NCI-H1105 (cell line): ENCODE measurements at places on chromosomes 3 and 15.
A peak's percentile ranks its signal among the peaks of the same experiment; 100 is the strongest.

DNA sequence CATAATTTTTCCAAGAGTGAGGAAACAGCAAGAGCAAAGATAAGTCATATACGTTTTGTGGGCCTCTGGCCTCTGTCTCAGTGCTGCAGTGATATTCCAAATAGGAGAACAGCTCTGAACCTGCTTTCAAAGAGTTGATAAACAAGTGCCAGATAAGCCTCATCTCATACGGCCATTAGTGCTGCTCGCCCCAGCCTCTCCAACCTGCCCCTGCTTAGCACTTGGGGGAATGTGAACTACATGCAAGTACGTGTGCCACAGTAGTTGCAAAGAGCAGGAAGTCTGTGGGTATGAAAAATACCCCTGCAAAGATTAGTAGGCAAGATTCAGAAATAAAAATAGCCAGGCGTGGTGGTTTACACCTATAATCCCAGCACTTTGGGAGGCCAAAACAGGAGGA is 14.0 kb downstream of the DAPK2 start:
- no peak for DNase-seq

- DNase-seq: no peak
These were observed 63.7 kb downstream of the CORO2B start for GRCh38 chr15:68642491-68642845.

DNA sequence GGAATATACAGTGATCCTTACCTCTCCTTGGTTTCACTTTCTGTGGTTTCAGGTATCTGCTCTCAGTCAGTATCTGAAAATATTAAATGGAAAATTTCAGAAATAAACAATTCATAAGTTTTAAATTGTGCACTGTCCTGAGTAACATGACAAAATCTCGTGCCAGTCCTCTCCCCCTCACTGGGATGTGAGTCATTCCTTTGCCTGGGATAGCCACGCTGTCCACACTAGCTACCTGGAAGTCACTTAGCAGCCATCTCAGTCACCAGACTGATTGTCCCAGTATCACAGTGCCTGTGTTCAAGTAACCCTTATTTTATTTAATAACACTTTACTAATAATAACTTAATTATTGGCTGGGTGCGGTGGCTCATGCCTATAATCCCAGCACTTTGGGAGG is 15.3 kb upstream of the KLHL25 start:
- no peak for DNase-seq

DNA sequence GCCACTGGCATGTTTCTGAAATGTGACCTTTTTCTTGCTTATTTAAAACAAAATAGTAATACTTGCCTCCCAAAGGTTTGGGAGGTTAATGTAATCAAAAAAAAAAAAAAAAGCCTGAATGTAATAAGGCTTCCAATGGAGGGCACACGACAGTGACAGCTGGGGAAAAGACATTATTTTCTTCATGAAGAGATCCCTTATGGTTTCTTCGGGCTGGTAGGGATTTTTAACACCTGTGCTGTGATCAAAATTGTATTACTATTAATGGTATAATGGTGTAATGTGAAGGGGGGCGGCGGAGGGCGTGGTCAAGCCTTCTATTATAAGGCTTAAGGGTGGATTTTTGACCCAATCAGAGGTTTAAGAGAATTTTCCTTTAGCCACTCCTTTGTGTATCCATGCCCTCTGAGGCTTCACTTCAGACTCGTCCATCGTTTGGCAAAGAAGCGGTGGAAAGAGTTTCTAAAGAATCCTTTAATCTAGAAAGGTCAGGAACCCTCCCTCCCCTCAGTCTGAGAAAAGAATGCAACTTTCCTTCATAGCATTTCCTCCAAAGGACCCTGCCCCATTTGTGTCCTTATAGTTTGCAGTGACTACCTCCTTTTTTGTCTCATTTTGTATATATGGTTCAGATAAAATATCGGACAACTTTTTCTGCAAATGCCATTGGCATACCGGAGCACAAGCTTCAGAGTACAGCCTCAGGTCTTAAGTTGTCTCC is 89.5 kb upstream of the CHD2 start:
- DNase-seq: peak; percentile 45

GRCh38 chr15:92906563-92907081 is 6.5 kb downstream of the CHD2 start:
- no peak for DNase-seq

DNA sequence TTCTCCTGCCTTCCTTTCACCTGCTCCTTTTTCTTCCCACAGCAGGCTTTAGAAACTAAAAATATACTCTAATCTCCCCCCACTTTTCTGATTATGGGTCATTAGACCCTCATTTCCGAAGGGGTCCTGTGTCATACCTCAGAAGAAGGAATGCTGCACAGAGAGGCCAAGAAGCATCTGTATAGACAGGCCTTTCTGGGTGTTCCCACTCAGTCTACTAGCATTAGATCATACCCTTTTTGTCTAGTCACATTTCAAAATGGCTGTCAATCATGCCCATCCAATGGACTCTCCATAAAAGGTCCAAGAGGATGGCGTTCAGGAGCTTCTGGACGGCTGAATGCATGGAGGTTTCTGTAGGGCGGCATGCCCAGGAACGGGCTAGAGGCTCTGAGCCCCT is 192.2 kb downstream of the SUCLG2 start:
- no peak for DNase-seq

GRCh38 chr3:20074226-20075063 is 34.2 kb downstream of the KAT2B start:
- DNase-seq: no peak

DNA sequence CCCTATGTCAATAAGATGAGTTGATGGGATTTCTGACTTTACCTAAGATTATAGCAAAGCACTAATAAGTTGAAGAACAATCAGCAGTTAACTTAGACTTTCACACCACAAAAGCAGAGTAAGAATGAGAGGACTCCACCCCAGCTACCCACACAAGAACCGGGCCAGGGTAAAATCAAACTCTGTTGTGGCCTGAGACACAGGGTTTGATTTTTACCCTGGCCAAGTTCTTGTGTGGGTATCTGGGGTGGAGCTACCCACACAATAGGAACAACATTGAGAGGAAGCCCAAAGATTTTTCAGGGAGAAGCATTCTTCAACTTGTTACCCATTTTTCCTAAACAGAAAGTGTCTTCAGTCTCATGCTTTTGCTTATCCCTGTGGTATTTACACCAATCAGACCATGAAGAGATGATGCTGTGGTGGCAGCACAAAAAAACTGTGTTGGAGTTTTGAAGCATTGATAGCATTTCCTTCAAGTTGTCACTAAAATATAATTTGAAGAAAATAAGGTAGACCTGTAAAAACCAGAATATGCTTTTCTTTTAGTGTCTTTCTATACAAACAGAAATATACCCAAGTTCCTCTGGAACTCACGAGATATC is 25.6 kb downstream of the CPOX start:
- no peak for DNase-seq

GRCh38 chr15:47674586-47675232 is 42.6 kb upstream of the SEMA6D start:
- DNase-seq: peak; percentile 80

DNA sequence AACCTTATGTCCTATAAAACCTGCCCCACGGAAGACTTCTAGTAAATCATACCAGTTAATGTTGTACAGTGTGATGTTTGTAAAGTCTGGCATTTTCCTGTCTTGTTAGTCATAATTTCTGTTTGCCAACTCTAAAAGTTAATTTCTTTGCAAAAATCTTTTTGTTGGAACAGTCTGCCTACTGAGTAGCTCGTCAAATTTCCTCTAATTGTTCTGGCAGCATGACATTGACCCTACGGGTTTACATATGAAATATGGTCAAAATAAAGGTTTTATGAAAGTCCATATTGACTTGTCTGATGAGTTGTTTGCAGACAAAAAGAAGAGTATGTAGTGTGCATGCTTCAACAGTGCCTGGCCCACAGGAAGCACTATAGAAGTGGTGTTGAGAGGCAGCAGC is 79.8 kb upstream of the SOX2 start:
- DNase-seq: no peak

DNA sequence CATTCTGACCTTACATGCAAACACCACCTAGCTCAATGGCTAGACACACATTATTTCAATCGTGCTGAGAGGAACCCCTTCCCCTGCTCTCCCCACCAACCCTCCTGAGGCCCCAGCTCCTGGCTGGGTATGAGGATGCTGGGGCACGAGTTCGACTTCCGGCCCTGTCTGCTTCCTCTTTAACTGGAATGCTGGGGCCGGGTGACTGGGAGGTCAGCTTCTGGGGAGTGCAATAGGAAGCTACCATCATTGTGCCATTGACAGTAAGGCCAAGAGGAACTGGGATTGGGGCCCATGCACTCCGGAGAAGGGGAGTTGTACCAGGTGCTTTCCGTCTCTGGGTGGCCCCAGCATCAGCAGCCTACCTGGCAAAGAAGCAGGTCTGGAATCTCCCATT is 15.6 kb upstream of the TLE3 start:
- DNase-seq: no peak

GRCh38 chr15:36911322-36911944 is 188.9 kb downstream of the MEIS2 start:
- no peak for DNase-seq

DNA sequence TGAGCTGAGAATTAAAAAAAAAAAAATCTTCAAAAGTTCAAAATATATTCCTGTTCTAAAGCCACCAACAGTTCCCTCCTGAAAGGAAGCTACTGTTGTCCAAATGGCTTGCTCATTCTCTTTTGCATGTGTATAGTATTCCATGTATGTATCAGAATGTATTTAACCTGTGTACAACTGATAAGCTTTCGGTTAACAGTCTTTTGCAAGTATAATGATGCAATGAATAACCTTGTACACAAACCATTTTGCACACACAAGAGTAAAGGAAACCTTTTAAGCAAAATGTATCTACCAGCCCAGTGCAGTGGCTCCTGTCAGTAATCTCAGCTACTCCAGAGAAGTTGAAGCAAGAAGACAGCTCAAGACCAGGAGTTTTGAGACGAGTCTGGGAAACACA is 32.6 kb downstream of the TOPBP1 start:
- no peak for DNase-seq

- no peak for DNase-seq
These were observed 16.2 kb downstream of the IGDCC4 start for GRCh38 chr15:65406424-65407000.

DNA sequence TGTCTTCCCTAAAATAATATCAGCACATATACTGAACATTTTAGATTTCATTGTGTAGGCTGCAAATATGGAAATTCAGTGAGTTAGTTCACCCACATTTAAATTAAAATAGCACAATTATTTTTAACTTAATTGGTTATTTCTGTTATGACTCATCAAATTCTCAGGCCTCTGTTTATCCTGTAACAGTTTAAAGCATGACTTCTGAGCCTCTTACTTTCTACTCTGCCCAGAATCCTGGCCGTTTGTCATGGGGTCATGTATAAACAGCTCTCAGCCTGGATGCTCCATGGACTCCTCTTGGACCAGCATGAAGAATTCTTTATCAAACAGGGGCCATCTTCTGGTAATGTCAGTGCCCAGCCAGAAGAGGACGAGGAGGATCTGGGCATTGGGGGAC is 12.2 kb downstream of the TUBGCP4 start:
- DNase-seq: no peak

DNA sequence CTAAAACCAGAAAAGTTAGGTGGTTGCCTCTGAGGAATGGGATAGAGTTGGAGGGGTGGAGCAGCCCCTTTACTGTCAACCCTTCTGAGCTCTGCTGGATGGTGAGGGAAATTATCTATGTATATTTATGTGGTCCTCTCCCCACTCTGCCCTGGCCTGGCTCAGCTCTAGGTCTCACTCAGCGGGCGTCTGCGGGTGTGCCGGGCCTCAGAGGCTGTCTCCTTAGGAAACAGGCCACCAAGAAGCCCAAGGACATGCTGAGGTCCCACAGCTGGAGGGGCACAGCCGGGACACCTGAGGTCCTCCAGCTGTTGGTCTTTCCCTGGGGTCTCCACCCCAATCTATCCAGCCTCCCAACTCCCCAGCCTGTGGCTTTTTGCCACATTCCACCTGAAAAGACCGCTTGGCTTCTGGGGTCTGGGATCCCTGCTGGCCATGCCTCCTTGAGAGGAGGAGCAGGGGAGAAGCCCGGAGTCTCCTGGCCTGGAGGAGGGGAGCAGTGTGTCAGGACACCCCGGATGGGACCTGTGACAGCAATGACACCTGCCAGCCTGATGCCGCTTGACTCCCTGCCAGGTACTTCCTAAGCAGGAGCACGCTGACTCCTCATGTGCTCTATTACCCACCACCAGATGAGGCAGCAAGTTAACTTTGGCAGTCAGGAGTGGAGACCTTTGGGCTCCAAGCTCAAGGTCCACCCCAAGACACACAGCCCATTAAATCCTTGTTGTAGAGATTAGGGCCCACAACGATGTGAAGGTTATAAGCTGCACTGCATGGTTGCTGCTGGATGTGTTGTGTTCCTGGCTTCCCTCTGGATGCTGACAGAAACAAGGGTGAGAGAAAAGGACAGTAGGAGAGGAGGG is at the start of gene SLC28A1:
TSS of gene SLC28A1 (plus strand) at position 747 of the 866 bp plus-strand sequence. CDS start 3,099 bp downstream, outside the sequence.
- no peak for DNase-seq

GRCh38 chr15:66658855-66659254 is 43.2 kb upstream of the SMAD6 start:
- no peak for DNase-seq

GRCh38 chr15:23869396-23869795 is 182.3 kb upstream of the NDN start:
- DNase-seq: no peak

DNA sequence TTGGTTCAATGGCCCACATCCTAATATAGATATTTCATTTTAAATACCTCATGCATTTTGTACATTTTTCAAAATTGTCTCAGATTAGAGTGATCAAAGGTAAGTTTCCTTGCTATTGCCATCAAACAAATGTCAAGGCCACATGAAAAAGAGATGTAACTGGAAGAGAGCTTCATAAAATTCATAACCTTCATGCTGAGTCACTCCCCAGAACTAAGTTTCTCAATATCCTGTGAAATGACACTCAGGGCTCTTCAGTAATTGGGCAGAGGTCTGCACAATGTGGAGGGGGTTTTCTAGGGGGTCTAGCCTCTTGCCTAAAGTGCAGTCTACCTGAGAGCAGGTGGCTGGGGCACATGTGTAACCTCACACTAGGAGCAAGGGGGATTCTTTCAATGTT is 152.2 kb upstream of the SLC2A2 start:
- no peak for DNase-seq

- DNase-seq: no peak
These were observed 40.4 kb downstream of the PRR23E start for GRCh38 chr3:127233371-127233770.

GRCh38 chr15:88896333-88897033 is 1.1 kb upstream of the HAPLN3 start:
- DNase-seq: no peak

DNA sequence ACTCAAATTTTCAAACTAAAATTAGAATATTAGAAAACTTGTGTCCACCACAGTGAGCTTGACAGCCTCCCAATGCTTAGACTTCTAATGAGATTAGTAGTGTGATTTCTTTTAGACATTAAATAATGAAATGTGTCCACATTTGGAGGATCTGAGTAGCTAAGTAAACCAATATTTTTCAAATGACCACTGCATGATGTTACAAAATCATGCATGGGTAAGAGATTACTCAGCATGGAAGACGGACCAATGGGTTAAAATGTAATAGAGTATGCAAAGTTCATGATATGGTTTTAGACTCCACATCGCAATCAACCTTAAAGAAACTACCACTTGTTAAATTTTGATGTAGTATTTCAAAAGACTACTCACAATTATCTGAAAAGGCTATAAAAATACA is 130.6 kb downstream of the IMPG2 start:
- no peak for DNase-seq
